Fibroblast of lung (primary cell): ENCODE measurements at places on chromosomes 6 and 20.

- peak; percentile 53 for DNase-seq
Observed at GRCh38 chr6:64683682-64684081, 1023.3 kb downstream of the EYS start.

DNA sequence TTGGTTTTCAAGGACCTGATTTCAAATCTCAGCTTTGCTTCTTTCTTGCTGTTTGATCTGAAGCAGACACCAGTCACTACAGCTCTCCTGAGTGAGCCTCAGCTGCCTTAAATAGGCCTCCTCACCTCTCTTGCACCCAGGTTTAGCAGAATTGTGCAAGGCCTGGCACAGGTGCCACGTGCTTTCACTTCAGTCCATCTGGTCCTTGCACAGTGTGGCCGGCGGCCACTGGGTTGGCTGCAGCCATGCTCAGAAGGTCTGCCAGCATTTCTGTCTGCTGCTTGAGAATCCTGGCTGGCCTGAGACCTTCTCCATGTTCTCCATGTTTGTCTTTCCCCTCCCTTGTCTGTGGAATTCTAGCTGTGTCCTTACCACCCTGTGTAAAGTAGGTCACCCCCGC is 14.5 kb upstream of the DAAM2 start:
- DNase-seq, result no peak

DNA sequence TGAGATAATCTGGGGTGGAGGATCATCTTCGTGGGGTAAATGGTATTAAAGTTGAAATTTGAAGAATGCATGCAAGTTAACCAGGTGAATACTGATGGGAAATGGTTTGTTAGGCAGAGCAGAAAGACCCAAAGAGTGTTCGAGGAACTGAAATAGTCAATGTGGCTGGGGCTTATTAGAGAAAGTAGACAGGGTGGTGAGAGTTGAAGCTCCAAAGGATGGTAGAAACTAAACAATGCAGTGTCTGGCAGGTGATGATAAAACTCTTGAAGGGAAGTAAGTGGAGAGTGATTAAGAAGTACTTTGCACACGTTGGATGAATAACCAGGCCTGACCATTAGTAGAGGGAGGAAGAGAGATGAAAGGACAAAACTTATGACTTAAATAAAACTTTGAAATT is 39.8 kb upstream of the CENPW start:
- no peak for DNase-seq

DNA sequence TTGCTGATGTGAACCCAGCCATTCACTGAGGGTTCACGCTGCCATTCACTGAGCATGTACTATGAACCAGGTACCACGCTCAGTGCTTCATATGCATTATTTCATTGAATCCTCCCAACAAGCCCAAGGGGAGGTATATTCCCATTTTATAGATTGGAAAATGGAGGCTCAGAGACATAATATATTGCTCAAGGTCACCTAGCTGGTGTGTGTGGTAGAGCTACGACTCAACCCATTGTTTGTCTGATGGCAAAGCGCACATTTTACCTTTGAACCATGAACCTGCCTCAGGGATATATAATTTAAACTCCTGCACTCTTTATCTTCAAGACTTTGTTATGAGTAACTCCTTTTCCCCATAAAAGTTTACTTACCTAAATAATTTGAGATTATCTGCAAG is 28.3 kb downstream of the FERMT1 start:
- DNase-seq, result no peak

DNA sequence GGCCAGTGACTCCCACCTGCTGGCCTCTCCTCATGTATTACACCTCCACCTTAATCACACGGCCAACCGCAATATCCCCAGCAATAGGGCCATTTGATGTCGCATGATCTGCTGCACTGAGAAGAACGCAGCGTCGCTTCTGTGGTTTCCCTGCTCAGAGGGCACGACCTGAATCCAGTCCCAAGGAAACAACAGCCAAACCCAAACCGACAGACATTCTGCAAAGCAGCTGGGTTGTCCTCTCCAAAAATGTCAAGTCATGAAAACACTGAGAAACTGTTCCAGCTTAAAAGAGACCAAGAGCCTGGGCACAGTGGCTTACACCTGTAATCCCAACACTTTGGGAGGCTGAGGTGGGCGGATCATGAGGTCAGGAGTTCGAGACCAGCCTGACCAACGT is 7.5 kb upstream of the BPI start:
- no peak for DNase-seq

DNA sequence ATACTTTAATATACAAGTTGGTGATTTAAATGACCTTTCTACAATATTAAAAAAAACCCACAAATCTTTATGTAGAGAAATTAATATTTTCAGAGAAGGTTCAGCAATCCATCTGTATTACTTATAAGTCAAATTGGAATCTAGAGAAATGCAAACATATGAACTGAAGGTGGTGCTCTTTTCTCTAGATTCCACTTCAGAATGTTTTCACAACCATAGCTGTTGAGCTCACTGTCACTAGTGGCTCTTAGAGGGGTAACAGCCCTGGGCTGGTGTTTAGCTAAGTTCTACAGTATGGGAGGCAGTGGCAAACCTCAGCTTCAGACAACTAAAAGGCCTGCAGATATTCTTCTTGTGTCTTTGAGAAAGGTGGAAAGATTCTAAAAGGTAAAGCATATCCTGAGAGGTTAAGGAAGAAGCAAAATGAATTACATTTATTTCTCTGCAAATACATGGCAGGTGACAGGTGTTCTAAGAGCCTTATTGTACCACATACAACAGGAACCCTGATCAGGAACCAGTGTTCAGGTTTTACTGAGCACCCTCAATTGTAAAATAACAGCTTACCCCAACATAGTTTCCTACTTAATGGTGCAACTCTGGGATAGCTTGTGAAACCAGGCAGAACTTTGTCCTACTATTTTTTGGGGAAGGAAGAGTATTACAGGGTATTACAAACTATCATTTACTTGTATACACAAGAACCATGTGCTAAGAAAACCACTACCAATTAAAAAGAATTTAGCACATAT is 56.6 kb upstream of the SAMHD1 start:
- peak; percentile 36 for DNase-seq

DNA sequence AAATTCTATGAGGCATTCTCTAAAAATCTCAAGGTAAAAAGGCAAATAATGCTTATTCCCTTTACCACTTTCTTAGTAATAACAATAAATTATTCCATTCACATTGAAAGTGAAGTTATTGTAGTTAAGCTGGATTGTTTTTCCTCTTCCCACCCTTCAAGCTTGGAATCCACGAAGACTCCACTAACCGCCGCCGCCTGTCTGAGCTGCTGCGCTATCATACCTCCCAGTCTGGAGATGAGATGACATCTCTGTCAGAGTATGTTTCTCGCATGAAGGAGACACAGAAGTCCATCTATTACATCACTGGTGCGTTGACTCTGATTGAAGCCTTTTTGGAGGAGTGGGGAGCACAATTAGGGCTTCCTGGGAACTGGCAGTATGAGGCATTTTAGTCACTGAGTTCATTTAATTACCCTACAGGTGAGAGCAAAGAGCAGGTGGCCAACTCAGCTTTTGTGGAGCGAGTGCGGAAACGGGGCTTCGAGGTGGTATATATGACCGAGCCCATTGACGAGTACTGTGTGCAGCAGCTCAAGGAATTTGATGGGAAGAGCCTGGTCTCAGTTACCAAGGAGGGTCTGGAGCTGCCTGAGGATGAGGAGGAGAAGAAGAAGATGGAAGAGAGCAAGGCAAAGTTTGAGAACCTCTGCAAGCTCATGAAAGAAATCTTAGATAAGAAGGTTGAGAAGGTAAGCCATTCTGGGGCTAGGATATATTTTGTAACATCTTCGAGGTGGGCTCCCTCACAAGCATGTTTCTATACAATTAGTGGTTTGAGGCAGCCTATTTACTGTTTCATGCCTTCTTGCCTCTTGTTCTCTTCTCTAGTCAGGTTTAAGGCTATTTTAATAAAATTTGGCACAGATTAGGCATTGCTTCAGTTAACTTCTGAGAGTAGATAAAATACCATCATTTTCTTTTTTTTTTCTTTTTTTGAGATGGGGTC is 4.9 kb downstream of the HSP90AB1 start:
- no peak for DNase-seq

GRCh38 chr20:7856756-7857155 is 83.5 kb downstream of the HAO1 start:
- DNase-seq, result peak; percentile 33

- peak; percentile 5 for DNase-seq
Observed at GRCh38 chr6:97110626-97111025, 172.4 kb downstream of the MMS22L start.

- no peak for DNase-seq
Observed at GRCh38 chr20:9515741-9516233, 1.4 kb downstream of the LAMP5 start.

GRCh38 chr6:40722553-40723258 is 135.5 kb upstream of the LRFN2 start:
- DNase-seq, result no peak

DNA sequence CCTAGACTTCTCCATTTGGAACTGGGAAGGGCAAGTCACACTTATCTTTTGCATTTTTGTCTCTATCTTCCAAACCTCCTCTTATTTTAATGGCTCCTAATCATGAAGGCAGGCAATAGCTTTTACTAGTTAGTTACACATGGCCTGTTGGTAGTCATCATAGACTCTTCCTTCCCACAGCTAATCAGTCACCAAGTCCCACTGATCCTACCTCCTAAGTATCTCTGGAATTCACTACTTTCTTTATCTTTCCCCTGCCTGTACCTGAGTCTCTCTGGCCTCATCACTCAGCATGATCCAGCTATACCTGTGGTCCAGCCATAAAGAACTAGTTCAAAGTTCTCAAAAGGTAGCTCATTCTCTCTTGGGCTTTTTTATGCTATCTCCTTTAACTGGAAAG is 18.8 kb downstream of the TMX4 start:
- no peak for DNase-seq

DNA sequence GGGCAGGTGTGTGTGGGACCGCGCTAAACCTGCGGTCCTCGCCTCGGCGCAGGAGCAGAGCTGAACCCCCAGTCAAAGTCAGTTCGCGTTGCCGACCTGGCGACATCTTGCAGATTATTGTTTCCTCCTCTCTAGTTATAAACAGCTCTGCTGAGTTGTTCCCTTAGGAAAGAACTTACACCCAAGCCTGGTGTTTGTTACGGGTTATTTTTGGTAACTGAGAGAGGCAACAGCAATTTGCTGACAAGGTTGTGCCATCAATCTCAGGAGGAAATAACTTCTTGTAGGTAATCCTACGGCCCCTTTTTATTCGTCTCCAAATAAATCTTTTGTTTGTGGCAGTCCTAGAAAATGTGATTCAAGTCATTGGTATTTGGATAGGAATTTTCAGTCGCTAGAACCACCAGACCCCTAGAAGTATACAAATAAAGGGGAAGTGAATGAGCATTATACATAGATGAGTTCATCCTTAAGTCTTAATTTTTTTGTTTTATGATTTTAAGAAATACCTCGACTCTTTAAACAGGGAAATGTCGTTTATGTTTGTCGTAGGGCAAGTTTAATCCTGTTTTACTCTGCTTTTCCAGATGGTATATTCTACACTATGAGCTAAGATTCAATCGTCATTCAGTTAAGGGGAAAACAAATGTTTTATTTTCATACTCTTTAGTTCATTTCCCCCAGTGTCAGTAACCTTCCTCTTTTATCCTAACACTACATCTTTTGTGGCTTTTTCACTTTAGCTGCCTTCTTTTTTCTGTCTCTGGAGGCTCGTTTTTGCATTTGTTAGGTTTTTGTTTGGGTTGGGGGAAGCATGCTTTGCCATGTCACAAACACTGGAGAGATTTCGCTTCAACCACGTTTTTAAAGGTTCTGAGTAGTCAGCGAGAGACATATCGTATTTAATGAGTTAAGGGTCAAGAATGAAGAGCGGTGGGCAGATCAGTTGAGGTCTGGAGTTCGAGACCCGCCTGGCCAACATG is 1.2 kb downstream of the PM20D2 start:
- peak; percentile 75 for DNase-seq

DNA sequence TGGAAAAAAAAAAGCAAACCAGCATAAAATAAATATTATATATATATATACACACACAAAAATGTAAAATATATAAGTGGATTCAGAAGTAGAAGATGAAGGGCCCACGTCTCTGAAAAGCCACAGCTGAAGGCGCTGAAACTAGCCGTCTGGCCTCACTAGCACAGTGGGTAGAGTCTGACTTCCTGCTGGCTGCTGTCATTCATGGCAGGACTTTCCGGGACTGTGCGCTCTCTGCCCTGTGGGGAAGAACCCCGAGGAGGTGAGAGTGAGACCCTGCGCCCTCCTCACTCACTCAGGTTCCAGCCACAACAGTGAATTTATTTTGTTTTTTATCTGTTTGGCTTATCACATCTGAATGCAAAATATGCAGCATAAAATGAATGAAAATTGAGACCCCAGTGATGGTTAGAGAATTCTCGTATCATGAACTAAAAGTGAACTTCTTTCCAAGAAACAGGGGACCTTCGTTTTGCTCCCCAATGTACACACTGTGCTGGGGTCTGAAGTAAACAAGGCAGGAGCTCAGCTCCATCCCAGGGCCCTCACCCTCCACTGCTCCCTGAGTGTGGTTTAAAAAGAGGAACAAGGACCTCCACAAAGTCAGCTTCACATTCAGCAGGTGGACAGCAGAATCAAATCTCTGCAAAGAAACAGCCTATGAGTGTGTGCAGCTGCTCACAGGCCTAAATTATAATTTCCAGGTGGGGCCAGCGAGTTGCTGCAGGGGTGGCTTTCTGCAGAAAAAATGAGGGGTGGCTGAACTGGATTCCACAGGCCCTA is 1.3 kb upstream of the RAMACL start:
- DNase-seq, result no peak

- no peak for DNase-seq
Observed at GRCh38 chr6:166473886-166474571, 91.3 kb upstream of the MPC1 start.

DNA sequence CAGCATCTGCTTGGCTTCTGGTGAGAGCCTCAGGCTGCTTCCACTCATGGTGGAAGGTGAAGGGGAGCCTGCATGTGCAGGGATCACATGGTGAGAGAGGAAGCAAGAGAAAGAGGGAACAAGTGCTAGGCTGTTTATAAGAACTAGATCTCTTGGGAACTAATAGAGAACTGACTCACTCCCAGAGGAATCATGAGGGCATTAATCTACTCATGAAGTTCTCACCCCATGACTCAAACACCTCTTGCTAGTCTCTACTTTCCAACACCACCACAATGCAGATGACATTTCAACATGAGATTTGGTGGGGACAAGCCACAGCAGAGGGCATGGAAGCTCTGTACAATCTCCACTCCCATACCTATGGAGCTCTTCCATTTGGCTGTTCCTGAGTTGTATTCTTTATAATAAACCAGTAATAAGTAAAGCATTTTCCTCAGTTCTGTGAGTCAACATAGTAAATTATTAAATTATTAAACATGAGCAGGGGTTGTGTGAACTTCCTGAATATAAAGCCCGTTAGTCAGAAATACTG is 524.1 kb upstream of the NRSN1 start:
- no peak for DNase-seq
